ENCODE measurements at places on chromosomes 2 and 18.

DNA sequence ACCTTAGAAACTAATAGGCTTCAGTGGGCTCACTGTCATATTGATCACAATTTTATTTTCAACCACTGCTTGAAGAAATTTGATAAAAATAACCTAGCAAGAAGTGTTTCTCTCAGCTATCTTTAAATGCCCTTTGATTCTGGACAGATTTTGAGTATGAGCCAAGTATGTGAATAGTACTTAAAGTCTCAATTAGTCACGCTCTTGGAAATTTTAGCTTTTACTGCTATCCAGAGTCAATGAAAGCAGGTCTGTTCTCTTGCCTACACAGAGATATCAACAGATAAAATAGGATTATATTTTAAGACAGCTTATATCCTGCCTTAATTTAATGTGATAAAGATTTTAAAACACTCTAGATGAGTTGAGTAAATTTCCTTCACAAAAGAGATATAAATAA, 337.3 kb downstream of the CBLN2 start:
- no peak overlapping the region for H3K27ac ChIP-seq
- H3K4me3 ChIP-seq = no peak overlapping the region
- H3K36me3 ChIP-seq = no peaks in the 10 kb centered on the region
- no peak for DNase-seq

DNA sequence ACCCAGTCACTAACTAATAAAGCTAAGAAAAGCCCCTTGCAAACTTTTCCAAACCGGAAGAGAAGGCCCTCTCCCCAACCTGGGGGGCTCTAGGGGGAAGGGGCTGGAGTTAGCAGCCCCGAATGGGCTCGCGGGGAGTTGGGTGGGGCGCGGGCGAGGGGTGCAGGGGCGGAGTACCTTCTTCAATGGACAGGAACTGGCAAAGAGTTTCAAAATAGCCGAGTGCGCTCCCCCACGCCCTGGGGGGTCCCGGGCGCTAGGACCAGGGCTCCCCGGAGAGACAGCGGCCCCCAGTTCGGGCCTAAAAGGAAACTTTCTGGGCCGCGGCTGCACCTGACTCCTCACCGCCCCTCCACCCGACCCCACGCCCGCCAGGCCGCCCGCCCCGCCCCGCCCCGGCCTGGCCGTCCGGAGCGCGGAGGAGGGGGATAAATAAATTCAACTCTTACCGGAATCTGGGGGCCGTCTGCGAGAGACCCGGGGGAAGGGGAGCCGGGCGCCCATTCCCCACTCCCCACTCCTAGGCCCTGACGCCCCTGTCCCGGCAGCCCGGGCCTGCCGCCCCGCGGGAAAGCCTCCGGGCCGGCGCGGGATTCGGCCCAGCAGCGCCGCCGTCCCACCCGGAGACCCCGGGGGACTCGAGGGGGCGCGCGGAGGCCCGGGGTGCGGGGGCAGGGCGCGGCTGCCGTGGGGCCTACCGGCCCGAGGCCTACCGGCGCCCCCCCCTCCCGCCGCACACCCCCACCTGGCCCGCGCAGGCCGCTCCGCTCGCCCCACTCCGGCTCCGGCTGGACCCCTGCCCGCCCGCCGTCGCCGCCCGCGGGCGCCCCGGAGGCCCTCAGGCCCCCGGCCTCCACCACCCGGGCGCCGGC, 868 bp downstream of the INO80D start:
- peak overlapping the region; percentile 99 for H3K27ac ChIP-seq
- H3K36me3 ChIP-seq = no peaks in the 10 kb centered on the region
- peaks cover 5% of the 10 kb centered on the region for H3K4me1 ChIP-seq
- no peaks in the 10 kb centered on the region for H3K27me3 ChIP-seq
- H3K4me3 ChIP-seq = peak overlapping the region; percentile 77

DNA sequence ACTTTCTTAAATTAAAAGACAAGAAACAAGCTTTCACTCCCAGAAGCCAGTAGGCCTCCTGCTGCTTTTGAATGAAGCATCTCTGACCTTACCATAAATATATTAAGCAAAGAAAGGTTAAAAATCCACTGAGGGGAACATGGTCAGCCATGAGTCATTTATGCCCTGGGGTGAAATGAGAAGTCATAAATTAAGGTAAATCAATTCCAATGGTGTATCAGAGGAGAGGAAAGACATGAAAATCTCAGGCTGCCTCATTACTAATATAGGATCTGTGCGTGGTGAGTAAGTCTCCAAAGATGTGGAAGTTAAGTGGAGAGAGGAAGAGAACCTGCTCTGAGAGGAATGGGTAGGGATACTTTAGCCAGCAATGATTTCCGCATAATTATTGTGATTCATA, 292.3 kb upstream of the CHAC2 start:
- no peaks in the 10 kb centered on the region for H3K27me3 ChIP-seq
- DNase-seq = no peak
- H3K4me3 ChIP-seq = no peak overlapping the region
- H3K4me1 ChIP-seq = no peaks in the 10 kb centered on the region

DNA sequence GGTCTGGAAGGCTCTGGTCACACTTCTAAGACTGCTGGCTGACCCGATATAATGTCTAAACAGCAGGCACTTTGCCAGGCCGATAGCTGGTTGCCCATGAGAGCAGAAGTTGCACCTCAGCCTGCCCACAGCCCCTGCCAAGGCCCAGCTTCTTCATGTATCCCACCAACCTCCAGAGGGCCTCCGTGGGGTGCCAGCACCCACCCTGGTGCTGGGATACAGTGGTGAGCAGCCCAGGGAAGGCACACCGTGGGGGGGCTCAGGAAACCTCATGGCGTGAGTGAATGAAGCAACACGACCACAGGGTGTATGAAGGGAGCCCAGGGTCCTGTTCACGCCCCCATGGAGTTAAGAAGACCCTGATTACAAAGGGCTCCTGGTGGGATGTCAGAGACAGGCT, 16.2 kb upstream of the GLI2 start:
- H3K4me3 ChIP-seq = no peak overlapping the region
- H3K36me3 ChIP-seq = no peaks in the 10 kb centered on the region
- no peaks in the 10 kb centered on the region for H3K4me1 ChIP-seq
- H3K27ac ChIP-seq = no peak overlapping the region
- no peaks in the 10 kb centered on the region for H3K27me3 ChIP-seq
- DNase-seq = no peak

DNA sequence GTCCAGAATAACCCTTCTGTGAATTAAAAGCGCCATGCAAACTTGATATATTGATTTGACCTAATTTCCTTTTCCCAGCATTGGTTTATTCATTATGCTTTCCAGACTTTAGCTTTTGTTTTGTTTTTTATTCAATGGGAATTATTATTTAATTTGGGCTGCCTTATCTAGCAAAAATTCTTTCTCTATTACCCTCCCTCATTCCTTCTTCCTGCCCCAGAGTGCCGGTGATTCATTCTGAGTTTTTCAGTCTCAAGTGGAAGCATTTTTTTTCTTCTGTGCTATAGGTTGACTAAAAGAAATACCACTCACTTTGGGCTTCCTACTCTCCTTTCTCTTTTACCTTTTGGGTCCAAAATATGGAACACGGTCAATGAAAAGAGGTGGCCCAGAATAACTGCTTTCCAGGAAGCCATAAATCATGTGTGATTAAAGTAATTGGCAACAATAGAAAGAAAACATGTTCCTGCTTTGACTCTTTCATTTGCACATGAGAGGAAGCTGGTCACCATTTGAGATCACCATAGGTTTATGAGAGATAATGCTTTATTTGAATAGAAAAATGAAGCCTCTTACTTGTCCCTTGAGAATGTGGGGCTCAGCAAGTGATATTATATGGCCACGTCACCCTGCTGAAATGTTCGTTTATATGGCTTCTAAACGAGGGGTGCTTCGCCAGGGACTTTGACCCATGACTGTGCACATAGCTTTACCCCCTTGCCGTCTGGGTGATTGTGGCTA, 422.8 kb upstream of the ZEB2 start:
- no peak overlapping the region for H3K27ac ChIP-seq
- peaks cover 11% of the 10 kb centered on the region for H3K4me1 ChIP-seq
- DNase-seq = no peak
- no peaks in the 10 kb centered on the region for H3K36me3 ChIP-seq
- no peaks in the 10 kb centered on the region for H3K27me3 ChIP-seq

Measured in uterus (tissue), 4 donors.